Naive thymus-derived CD8-positive, alpha-beta T cell (primary cell): ENCODE measurements at places on chromosomes 13 and 19. TPM values are rescaled to one million over a fixed set of nuclear protein-coding genes. Genes with fewer than 3 reads are reported as not detected.

GRCh38 chr19:42488783-42489521 is 39.3 kb downstream of the CEACAM1 start:
- DNase-seq, result no peak

Gene FXYD1
- 0.77 TPM for polyA plus RNA-seq

DNA sequence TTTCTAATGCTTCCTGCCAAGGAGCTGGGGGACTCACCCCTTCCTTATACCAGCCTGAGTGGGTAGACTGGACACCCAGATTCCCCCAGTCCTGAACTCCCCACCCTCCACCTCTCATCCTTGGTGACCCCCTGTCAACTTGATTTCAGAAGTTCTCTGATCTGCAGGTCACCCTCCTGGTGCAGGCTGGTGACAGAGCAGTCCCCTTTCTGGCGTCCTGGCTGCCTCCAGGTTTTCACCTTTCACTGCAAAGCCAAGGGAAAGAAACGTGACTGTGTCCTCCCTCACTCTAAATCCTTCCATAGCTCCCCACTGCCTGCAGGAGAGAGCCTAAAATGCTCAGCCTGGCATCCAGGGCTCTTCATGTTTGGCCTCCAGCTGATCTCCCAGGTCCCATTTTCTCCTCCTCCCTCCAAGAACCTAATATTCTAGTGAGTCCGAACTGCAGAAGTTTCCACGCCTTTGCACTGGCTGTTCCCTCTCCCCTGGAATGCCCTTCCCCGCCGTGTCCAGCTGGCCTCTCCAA is 4.1 kb upstream of the MATK start:
- DNase-seq, result no peak

Gene CGB3
- not detected for polyA plus RNA-seq

DNA sequence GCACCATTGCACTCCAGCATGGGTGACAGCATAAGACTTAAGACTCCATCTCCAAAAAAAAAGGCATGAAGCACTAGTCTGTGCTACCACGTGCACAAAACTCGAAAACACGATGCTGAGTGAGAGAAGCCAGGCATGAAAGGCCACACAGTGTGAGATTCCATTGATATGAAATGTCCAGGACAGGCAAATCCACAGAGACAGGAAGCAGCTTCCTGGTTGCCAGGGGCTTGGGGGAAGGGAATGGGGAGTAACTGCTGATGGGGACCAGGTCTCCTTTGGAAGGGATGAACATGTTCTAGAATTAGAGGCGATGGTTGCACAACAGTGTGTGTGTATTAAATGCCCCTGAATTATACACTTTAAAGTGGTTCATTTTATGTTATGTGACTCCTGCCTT is 15.9 kb upstream of the JUND start:
- DNase-seq, result no peak

DNA sequence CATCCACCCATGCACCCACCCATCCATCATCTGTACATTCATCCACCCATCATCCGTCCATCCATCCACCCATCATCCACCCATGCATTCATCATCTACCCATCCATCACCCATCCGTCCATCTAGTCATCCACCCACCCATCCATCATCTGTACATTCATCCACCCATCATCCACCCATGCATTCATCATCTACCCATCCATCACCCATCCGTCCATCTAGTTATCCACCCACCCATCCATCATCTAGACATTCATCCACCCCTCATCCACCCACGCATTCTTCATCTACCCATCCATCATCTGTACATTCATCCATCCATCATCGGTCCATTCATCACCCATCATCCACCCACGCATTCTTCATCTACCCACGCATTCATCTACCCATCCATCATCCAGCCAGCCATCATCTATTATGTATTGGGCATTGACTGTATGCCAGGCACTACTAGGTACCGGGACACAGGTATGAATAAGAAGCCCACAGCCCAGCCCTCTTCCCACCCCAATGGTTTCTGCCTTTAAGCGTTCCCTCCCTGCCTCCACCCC is 16.7 kb upstream of the GALP start:
- DNase-seq, result no peak

DNA sequence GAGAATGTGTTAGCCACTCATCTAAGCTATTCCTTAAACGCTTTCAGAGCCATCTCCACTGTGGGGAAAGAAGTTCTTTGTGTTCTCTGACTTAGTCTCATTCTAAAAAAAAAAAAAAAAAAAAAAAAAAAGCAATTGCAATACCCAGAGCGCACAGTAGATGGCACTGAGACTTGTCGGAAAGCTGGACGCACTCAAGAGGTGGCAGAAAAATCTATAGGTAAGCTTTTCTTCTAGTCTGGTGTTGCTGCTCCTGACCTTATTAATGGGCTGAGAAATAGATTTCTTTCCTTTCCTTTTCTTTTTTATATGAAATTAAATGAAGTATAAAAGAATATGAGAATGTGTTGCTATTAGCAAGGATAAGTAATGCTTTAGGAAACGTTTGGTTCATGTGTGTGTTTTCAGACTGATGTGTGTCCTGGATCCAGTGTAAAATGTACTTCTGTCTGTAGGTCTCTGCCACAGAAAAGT is 4.7 kb upstream of the GJB2 start:
- peak; percentile 56 for DNase-seq

GRCh38 chr13:71979616-71980015 is 112.6 kb upstream of the DACH1 start:
- no peak for DNase-seq

- no peak for DNase-seq
Observed at GRCh38 chr19:10001899-10002298, 8.4 kb downstream of the COL5A3 start.

DNA sequence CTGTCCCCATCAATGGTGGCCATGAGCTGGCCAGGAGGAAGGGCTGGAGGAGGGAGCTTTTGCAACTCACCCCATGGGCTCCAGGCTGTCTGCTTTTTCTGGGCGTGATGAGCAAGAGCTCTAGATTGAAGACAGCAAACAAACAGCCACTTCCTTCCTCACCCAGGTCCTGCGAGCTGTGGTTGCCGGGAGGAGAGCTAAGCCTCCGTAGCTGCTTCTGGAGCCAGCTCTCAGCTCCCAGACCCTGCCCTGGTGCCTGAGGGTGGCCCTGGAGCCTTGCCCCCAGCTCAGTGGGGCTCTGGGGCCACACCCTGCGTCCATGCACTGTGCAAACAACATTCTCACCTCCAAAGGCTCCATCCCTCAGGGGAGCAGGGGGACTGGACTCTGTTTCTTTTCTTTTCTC is 6.2 kb downstream of the MYO1F start:
- DNase-seq, result peak; percentile 66

Gene ATP4B
- not detected for polyA plus RNA-seq

GRCh38 chr13:43269037-43269481 is 245.7 kb downstream of the DNAJC15 start:
- no peak for DNase-seq

GRCh38 chr13:96672016-96672415 is 322.3 kb downstream of the OXGR1 start:
- DNase-seq, result no peak

- no peak for DNase-seq
Observed at GRCh38 chr13:93375491-93375890, 148.9 kb downstream of the GPC6 start.

Gene PPM1N
- polyA plus RNA-seq, result 7.7 TPM

- DNase-seq, result no peak
Observed at GRCh38 chr13:74068471-74068870, 65.7 kb downstream of the KLF12 start.

- no peak for DNase-seq
Observed at GRCh38 chr13:110419381-110419791, 112.3 kb downstream of the COL4A2 start.

- no peak for DNase-seq
Observed at GRCh38 chr13:97648171-97648880, 214.4 kb downstream of the RAP2A start.

GRCh38 chr19:13986348-13986904 is 19.7 kb downstream of the RFX1 start:
- peak; percentile 99 for DNase-seq

DNA sequence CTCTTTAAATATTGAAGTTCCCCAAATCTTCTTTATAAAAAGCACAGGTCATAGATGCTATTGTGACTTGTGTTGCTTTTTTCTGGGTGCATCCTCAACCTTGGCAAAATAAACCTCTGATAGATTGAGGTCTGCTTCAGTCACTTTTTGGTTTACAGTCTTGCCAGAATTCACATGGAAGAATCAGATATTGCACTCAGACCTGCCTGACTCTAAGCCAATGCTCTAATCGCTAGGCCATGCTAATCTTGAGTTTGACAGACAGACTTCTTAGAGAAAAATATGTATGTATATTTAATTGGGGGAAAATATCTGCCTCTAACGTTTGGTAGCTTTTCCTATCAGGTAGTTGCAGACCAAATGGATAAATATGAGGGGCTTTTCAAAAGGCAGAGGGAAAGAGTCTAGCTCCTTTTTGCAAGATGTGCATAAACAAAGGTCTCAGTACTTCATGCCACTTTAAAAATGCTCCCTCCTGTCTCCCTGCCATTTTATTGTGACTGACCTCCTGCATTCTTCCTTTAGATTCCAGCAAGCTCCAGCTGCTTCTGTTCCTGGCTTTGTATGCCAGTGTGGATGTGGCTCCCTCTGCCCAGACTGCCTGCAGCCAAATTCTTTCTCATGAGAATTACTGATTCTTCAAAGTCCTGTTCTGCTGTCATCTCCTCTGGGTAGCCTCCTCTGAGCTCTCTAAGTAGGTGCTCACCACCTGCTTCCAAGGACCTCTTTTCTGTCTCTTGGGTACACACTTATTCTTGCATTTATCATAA is 42.4 kb upstream of the RFC3 start:
- DNase-seq, result no peak

DNA sequence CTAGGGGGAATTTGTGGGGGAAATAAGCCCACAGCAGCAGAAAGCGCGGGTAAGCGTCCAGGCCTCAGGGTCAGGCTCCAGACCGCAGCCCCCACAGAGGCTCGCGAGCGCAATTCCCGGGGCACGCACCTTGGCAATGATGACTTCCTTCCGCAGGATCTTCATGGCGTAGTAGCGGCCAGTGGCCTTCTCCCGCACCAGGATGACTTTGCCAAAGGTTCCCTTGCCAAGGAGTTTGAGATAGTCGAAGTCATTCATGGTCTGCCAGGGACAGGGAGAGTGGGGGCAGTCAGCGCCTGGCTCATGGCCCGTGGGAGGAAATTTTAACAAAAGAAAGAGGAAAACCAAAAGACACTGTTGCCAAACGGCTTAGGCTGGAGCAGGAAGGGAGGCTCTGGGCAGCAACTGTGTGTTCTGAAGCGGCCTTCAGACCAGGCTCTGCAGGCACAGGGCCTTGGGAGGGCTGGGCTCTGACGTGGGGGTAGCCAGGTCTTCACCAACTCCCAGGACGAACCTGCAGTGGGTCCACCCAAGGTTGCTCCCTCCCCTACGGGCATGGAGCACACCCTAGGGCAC is 15.4 kb upstream of the CCNP start:
- no peak for DNase-seq

DNA sequence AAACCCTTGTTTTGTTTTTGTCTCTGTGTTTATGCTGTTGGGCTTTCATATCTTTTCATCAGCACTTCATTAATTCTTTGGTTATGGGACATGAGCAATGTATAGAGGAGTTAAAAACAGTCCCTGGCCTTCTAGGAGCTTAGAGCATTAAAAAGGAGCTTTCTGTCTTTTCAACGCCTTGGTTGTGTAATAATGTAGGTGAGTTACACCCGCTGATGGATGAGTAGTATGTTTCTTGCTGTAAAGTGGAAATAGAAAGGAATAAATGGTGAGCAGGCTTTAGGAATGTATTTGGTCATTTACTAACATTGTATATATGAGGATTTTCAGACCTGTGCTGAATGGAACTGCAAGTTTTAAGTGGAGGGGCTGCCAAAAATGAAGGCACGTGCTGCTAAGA is 121.5 kb upstream of the RNF113B start:
- no peak for DNase-seq

GRCh38 chr13:32829676-32830335 is 186.4 kb upstream of the KL start:
- DNase-seq, result no peak

DNA sequence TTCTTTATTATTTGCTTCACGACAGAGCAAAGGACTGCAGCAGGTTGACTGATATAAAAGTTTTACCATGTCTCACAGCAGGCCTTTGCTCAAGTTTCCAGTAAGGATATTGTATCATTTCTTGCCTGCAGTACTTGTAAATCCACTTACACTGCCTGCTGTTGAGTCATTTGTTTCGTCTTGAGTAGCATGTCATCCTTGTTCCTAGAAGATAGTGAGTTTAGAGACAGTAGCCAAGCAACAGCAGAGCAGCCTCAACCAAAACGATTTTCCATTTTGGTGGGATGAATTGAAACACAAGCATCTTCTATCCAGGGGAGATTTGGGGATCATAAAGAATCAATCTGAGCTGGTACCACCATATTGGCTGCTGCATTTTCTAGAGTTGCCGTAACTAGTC is 24.0 kb upstream of the ALOX5AP start:
- DNase-seq, result no peak

Gene SEMA6B
- not detected for polyA plus RNA-seq

Gene MAST3
- polyA plus RNA-seq, result 9.4 TPM

- no peak for DNase-seq
Observed at GRCh38 chr19:33167438-33167837, 26.7 kb upstream of the LRP3 start.

Gene CCNA1
- not detected for polyA plus RNA-seq

- DNase-seq, result no peak
Observed at GRCh38 chr13:38883783-38884182, 106.8 kb downstream of the STOML3 start.

Gene ZNF383
- 8.8 TPM for polyA plus RNA-seq

DNA sequence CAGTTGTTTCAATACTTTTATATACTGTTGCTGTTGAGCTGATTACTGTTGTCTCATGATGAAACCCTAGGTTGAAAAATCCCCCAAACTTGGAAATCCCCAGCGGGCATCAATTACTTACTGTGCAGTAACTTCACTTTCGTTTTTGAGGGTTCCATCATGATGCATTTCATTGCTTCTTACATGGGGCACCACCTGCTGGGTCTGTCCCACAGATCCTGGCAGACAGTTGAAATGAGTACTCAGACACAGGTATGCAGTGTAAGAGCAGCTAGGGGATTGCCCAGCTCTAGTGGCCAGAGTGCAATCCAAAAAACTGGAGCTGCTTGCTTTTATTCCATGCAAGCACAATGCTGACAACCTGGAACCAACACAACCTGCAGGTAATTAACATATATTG is 132.5 kb upstream of the ZNF91 start:
- DNase-seq, result no peak

- no peak for DNase-seq
Observed at GRCh38 chr19:54429176-54429495, 13.9 kb downstream of the TTYH1 start.

GRCh38 chr13:30906411-30907051 is 460 bp downstream of the MEDAG start:
- no peak for DNase-seq

GRCh38 chr13:74148352-74148751 is 14.1 kb upstream of the KLF12 start:
- DNase-seq, result no peak

Gene CNN1
- polyA plus RNA-seq, result not detected

Gene SBK2
- not detected for polyA plus RNA-seq

GRCh38 chr19:12692960-12693359 is 3.5 kb downstream of the FBXW9 start:
- DNase-seq, result no peak

DNA sequence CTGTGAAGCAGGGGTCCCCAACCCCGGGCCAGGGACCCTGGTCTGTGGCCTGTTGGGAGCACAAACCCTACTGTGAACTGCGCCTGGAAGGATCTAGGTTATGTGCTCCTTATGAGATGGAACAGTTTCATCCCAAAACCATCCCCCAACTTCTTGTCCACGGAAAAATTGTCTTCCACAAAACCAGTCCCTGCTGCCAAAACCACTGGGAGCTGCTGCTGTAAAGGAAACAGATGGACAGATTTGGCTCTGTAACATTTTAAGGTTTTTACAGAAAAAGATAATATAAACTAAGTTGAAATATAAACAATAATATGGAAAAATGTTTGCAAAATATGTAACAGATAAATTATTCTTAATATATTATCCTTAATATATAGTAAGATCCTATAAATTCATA is 73.7 kb downstream of the COG6 start:
- DNase-seq, result no peak
